Mammary epithelial cell (primary cell): ENCODE measurements at places on chromosomes 1 and 21. TPM values are rescaled to one million over a fixed set of nuclear protein-coding genes. Genes with fewer than 3 reads are reported as not detected.

- DNase-seq = no peak
These were observed 10.7 kb upstream of the ARHGEF16 start for GRCh38 chr1:3443807-3444206.

- DNase-seq = no peak
These were observed 7.1 kb downstream of the FAM78B start for GRCh38 chr1:166159656-166160055.

DNA sequence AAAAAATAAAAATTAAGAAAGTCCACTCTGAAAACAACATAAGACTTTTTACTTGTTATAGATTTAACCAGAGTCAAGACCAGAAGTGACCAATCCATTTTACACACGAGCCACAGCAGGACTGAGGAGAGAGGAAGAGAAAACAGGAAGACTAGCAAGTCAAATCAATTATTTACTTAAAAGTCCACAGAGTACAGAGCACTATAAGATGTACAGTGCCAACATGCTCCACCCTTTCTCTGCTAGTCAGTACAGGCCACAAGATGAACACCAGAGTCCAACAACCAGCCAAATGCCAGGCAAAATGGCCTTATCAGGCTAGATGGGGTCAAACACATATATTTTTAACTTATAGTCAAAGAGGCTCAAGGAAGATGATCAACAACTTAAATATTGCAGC lies 19.5 kb downstream of the LUZP1 start:
- DNase-seq = peak; percentile 28

DNA sequence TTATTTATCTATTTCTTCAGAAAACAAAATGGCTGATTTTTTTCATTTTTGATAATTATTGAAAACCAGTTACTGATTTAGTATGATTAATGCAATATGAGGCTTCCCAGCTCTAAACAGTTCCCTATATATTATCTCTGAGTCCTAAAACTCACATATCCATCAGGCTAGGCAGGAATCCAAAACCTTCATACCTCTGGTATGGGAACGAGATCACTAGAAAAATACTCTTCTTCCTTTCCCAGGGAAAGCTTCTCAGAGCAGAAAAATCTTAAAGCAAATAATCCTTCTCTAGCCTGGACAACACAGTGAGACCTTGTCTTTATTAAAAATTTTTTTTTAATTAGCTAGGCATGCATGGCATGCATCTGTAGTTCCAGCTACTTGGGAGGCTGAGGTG lies 42.5 kb downstream of the KDM5B start:
- DNase-seq = no peak

LAD1 gene
- 187 and 212 TPM in 2 replicates for total RNA-seq

YBEY gene
- total RNA-seq = 9.0 and 10.2 TPM in 2 replicates

CDK18 gene
- total RNA-seq = 23.2 TPM
